ENCODE measurements at places on chromosomes 16 and 17. TPM values are rescaled to one million over a fixed set of nuclear protein-coding genes. Genes with fewer than 3 reads are reported as not detected.

The MGAT5B gene
- 0.44 TPM for total RNA-seq

The LIMD2 gene
- total RNA-seq: 18.8 TPM

The FMNL1 gene
- total RNA-seq: 0.65 TPM

The ZNF423 gene
- 3.5 TPM for total RNA-seq

The HBA1 gene
- total RNA-seq: not detected

The POLR2C gene
- 95.9 TPM for total RNA-seq
